ENCODE measurements at places on chromosomes 7 and 10.
A peak's percentile ranks its signal among the peaks of the same experiment; 100 is the strongest.

GRCh38 chr10:132110713-132111112 is 45.0 kb downstream of the JAKMIP3 start:
- no peak for DNase-seq

DNA sequence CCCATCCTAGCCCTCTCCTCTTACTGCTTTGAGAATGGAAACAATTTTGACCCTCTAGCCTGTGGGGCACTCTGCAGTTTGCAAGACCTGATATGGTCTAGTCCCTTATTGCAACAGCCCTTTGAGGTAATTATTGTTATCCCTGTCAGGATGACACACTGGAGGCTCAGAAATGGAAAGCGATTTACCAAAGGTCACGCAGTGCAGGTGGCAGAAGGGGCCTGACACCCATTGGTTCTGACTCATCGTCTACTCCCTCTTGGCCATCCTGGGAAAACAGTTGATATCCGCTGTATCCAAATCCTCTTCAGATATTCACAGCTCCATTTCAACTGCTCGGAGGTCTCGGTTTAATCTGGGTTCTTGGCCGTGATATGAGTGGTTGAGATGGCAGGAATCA is 44.7 kb upstream of the AQP1 start:
- no peak for DNase-seq

DNA sequence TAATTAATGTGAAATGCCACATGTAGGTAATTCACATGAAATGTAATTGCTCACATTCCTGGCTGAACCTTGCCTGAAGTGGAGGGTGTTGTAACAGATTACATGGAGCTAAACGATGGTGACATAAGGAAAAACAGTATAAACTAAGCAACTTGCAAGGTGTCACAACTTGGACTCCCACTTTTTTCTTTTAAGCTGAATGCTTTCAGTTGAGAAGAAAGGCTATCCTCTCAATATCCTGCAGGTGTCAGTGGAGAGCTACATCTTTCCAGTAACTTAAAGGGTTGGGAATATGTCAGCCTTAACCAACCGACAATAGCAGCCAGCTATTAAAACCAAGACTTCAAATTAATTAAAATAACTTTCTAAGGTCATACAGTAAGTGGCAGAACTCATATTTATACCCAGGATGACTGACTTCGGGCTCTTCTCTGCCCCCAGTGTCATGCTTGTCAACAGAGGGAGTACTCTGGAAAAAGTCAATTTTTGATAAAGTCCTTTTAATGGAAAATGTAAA is 33.7 kb downstream of the NRBF2 start:
- DNase-seq: peak; percentile 86

DNA sequence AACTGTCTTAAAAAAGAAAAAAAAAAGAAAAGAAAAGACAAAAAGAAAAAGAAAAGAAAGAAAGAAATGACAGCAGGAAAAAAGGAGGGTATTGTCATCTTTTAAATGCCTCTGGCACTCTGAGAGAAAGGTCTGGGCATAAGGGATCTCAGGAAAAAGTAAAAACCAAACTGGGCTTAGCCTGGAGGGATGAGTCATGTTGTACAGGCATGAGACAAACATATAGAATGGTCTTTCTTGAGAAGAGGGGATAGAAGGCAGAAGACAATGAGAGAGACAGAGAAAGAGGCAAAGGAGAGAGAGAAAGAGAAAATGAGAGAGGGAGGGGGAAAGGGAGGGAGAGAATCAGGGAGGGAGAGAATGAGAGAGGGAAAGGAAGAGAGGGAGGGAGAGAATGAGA is 32.3 kb upstream of the KCNMA1 start:
- DNase-seq: no peak

GRCh38 chr10:132986978-132987377 is 44.6 kb upstream of the CFAP46 start:
- DNase-seq: no peak

GRCh38 chr7:11430841-11431240 is 401.2 kb downstream of the THSD7A start:
- peak; percentile 51 for DNase-seq

GRCh38 chr7:104900525-104901239 is 113.3 kb upstream of the KMT2E start:
- peak; percentile 31 for DNase-seq

DNA sequence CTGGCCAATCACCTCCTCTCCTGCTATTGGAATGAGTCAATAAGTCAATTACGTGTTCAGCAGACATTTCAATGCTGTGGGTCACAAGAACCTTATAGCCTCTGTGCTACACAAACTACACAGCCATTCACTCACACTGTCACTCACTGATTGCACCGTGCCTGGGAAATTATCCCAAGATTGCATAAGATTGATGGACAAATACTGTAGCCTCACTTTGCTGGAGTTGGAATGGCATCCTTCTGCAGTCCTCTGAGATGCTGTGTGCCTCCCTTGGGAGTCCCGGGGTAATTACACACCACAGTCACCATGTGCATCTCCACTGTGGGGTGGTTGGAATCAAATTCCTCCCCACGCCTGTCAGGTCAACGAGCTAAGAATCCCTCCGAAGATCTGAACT is 358.7 kb upstream of the MGMT start:
- no peak for DNase-seq

GRCh38 chr10:44975431-44976331 is 2.9 kb downstream of the DEPP1 start:
- no peak for DNase-seq

DNA sequence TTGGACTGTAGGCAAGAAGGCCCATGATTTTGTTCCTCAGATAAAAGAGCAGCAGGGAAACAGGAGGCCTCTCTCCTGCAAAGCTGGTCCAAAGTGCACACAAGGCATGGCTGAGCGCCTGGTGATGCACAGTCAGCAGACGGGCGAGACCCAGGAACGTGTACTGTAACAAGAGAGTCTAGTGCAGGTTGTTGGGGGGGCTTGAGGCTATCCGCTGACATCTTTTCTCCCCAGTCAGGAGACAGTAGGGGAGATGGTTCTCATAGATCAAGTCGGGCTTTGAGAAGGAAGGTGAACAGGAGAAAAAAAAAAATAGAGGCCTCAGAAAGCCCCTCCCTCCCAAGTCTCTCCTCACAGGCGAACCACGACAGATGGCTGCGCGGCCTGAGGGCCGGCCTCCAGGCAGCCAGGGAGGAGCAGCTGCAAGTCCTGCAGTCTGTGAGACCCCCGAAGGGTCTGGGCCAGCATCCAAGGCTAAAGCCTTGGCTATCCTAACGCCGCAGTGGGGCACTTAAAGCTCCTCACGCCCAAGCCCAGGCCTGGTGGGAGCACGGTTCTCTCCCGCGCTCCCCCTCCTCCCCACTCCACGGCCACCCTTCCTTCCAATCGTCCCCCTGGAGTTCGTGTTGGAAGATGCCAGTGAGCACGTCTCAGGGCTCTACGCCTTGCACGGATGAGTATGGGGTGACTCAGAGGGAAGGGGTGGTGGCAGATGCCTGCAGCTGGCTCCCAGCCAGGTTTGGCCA is 68.3 kb downstream of the PRKAG2 start:
- DNase-seq: peak; percentile 76

- no peak for DNase-seq
Observed at GRCh38 chr7:14207138-14207537, 217.7 kb upstream of the ETV1 start.

DNA sequence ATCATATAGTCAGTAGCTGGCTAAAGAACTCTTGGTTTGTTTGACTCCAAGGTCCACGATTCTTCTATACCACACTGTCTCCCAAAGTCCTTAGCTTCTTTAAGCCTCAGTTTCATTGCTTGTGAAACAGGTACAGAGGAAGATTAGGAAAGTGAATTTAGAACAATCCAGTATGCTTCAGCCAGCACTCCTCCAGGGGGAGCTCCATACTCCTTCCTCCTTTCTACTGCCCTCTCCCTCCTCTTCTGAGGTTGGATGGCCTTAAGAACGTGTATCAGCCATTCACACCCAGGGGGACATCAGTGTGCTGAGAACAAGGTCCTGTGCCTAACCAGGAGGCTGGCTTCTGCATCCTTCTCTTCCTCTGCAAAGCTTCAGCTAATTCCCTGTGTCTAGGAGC is 54.8 kb upstream of the CALD1 start:
- peak; percentile 57 for DNase-seq

- DNase-seq: no peak
Observed at GRCh38 chr10:75982611-75983369, 551.4 kb downstream of the LRMDA start.

DNA sequence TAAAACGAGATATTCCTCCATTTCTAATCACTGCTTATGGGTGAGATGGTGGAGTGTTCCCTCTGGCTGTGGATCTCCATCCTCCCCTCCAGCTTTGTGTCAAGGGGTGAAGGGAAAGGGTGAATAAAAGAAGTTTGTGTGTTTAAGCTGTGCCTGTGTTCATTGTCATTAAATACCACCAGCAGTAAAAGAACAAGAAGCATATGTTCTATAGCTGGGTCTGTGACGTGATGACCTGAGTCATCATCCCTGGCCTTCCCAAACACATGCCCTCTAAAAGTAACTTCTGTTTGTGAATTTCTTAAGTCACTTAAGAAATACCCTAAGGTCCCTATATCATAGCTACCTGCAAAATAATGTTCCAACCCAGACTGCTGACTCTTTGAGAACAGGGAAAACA is 104.9 kb downstream of the PPP1R17 start:
- DNase-seq: no peak

DNA sequence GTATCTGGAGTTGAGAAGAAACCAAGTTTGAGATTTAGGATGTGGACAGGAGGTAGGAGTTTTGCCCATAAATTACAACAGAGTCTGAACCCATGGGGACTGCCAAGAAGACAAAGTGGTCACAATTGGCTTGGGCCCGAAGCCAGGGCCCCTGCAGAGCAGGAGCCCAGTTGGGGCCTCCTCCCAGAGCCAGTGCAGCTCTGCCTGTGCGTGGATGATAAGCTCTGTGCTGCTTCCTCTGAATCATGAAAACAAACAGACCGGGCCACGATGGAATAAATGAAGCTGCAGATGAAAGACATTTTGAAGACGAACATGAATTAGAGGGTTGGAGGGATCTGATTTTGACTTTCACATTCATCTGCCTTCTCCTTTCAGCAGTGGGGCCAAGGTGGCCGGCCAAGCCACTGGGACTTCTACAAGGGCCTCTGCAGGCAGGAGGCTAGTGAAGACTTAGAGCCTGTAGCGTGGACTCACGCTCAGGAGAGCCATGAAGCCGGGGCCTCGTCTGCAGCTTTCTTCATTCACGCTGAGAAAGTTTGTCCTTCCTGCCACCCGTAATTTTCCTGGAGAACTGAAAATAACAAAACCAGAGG is 156.8 kb upstream of the LYZL1 start:
- no peak for DNase-seq

GRCh38 chr7:123492485-123492884 is 41.9 kb downstream of the IQUB start:
- no peak for DNase-seq

DNA sequence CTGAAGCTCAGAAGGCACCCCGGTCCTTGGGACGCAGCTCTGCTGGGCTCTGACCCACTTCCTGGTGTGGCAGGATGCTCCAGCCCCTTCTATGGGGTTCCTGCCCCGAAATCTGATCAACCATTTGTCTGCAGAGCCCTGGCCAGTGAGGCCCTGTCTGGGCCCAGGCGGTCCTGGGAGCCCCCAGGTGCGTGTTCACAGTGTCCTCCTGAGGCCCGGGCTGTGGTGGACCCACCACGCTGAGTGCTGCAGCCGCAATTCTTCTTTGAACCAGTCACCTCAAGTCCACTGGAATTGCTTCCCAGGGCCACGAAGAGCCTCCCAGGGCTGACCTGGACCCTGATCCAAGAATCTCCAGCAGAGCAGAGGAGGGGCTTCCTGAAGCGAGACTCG is 19.1 kb downstream of the KNDC1 start:
- DNase-seq: no peak

GRCh38 chr7:55265836-55266642 is 99.1 kb upstream of the LANCL2 start:
- no peak for DNase-seq

- no peak for DNase-seq
Observed at GRCh38 chr10:129320340-129320739, 146.7 kb upstream of the MGMT start.

DNA sequence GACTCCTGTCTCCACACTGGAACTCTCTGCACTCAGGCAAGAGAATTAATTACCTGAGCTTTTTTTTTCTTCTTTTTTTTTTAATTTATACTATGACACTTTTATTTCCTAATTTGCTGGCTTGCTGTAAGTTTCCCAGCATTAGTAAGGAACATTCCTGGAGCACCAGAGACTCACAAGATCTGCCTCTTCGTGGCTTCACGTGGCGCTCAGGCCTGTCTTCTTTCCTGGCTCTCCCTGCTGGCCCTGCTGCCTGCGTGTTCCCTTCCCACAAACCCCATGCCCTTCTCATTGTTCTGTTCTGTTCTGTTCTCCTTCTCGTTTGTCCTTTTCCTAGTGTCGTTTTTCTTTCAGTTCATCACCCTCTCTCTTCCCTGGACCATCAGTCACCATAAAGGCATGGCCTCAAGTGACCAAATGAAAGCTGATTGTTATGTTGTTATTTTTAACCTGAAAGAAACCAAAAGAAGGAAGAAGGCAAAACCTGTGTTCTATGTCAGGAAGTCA is 591.6 kb upstream of the PFKP start:
- no peak for DNase-seq

DNA sequence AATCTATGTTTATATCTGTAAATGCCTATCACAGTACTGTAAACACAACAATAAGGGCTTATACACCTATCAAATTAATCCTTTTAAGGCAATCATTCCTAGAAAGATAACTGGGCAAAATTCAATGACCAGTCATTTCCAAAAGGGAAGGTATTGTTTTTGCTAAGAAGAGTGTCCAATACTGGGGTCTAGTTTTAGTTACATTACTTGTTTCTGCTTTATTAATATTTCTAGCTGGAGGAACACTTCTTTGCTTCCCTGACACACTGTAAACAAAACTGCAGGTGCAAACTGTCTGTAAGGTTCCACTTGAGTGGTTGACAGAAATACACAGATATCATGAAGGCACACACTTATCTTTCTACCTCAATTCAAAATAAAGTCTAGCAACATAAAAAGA is 84.2 kb upstream of the FAM133B start:
- no peak for DNase-seq

DNA sequence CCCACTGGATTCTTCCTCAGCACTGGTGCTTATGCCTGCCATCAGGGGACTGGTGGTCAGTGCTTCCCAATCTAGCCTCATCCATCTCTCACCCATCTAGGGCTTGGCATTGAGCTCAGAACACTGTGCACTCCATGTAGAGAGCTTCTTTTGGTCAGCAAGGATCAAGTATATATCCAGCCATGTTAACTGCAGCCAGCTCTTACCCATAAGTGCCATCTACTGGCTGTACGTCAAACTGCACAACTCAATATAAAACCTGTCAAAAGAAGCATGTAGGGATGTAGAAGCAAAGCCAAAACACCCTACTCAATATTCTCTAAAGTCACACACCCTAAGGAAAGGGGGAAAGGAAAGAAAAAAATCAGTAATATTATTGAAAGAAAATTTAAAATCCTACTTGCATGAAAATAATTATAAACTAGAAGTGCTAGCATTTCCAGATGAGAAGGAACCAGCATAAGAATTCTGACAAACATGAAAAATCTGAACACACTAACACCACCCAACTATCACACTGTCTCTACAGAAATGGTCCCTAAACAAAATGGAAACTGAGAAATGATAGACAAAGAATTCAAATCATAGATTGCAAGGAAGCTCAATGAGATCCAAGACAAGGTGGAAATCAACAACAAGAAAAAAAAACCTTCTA is 531.1 kb upstream of the STEAP1 start:
- peak; percentile 41 for DNase-seq
